Osteoblast (primary cell): ENCODE measurements at places on chromosomes 13 and 19. TPM values are rescaled to one million over a fixed set of nuclear protein-coding genes. Genes with fewer than 3 reads are reported as not detected.
A peak's percentile ranks its signal among the peaks of the same experiment; 100 is the strongest.

- peak; percentile 98 for DNase-seq
These were observed 10.7 kb downstream of the MARCHF2 start for GRCh38 chr19:8423817-8424223.

DNA sequence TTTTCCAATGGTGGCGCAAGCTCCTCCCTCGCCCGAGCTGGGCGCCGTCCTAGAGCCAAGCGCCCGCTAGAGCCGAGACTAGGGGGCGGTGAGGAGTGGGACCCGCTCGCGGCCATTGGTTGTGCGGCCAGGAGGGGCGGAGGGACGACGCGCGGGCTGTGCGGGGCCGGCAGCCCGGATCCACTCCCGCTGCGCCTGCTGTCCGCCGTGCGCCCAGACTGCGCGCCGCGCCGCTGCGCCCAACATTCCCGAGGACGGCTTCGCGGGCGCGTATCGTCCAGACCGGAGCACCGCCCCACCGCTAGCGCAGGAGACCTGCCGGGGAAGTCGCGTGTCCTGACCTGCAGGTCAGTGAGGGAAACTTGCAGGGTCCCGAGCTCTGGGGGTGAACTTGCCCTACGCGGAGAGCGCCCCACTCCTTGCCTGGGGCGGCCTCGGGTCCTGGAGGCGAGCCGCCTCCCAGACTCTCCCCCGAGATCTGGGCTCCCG, at the start of gene SERTM1:
SERTM1 (plus strand) TSS at position 183 of the 489 bp plus-strand sequence. CDS start 21,059 bp downstream, outside the sequence.
- DNase-seq, result no peak

DNA sequence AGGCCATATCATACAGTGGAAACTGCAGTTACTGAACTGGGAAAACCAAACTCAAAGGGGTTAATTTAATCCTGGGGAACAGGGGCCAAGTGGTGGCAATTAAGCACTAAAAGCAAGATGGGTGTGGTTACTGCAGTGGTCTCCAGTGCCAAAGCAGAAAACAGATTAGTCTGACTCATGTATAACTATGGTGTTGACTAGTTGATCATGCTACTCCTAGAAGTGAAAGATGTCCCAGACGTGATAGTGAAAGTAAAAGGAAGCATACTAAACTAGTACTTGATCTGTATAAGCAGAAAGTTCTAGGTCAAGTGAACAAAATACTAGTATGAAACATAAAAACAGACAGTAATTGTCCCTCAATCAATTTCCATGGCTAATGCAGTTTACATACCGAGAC, 360.0 kb upstream of the SLITRK5 start:
- DNase-seq, result no peak

DNA sequence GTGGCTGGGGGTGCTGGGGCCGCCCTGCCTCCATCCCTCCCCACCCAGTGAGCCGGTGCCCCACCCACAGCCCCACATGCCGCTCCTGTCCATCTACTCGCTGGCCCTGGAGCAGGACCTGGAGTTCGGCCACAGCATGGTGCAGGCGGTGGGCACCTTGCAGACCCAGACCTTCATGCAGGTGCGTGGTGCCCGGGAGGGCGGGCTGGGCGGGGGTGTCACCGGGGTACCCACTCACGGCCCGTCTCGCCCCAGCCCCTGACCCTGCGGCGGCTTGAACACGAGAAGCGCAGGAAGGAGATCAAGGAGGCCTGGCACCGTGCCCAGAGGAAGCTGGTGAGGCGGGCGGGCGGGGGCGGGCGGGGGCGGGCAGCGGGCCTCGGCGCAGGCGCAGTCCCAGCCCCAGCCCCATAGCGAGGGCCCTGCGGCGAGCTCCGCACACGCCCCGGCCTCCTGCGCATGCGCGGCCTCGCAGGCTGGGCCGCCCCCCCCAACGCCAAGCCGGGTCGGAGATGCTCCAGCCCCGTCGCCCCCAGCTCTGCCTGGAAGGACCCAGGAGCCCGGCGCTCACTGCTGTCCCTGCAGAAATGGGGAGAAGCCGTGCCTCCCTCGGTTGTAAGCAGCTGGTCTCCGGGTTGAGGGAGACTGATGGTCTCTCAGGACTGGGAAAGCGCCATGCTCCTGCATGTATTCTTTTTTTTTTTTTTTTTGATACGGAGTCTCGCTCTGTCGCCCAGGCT, 7.7 kb downstream of the ARHGAP45 start:
- no peak for DNase-seq

The ZNF66 gene
- total RNA-seq, result 3.3 and 4.1 TPM in 2 replicates

The PVR gene
- total RNA-seq, result 50.1 and 53.6 TPM in 2 replicates

GRCh38 chr13:99981735-99982035, at the start of gene ZIC2:
Gene ZIC2 (plus strand): TSS chr13:99981784. CDS start chr13:99982065, 281 bp downstream.
- DNase-seq, result no peak

The RAB3A gene
- total RNA-seq, result 0.72 and 1.8 TPM in 2 replicates

DNA sequence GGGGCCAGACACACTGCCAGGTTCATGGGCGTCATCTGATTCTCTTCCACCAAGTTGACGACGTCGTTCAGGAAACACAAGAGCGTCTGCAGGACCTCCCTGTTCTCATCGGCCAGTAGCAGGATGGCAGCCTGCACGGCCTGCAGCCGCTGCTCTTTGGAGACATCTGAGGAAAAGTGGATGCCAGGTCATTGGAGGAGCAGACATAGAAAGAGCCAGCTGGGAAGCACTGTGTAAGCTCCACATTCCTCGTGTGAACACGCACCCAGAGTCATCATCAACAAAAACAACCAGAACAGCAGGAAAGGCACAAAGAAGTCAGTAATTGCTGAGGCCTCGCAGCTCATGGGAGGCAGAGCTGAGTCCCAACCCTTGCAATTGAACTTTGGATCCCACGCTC, 96.5 kb downstream of the KL start:
- DNase-seq, result no peak

The FGF21 gene
- not detected in 2 replicates for total RNA-seq

GRCh38 chr19:19121371-19121770, 16.9 kb downstream of the TMEM161A start:
- DNase-seq, result peak; percentile 54

The ZNF709 gene
- 5.0 and 5.1 TPM in 2 replicates for total RNA-seq

The ZNF729 gene
- not detected in 2 replicates for total RNA-seq

DNA sequence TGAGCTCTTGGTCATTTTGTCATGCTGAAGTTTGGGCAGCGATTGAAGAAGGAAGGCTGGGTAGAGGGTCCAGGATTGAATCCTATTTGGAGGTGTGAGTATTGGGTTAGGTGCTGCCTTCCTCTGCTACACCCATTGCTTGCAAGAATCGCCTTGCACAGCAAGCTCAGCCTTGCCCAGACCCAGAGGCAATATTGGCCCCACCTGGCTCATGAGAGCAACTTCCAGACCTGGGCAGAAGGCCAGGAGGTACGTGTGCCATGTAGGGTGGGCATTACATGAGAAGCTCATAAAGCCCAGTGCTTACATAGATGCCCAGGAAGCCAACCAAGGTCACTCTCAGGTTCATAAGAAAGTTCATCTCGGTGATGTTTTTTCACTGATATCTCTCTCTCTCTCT, 718.0 kb downstream of the EFNB2 start:
- no peak for DNase-seq

The PLPPR3 gene
- total RNA-seq, result 0.36 TPM in 1 of 2 replicates, not detected in the other

The PRODH2 gene
- not detected in 2 replicates for total RNA-seq

GRCh38 chr19:33547676-33548075, 26.1 kb upstream of the PEPD start:
- DNase-seq, result no peak

GRCh38 chr13:93001866-93002461, 224.6 kb upstream of the GPC6 start:
- DNase-seq, result no peak

GRCh38 chr19:52725528-52725961, 9.3 kb downstream of the ZNF611 start:
- no peak for DNase-seq

DNA sequence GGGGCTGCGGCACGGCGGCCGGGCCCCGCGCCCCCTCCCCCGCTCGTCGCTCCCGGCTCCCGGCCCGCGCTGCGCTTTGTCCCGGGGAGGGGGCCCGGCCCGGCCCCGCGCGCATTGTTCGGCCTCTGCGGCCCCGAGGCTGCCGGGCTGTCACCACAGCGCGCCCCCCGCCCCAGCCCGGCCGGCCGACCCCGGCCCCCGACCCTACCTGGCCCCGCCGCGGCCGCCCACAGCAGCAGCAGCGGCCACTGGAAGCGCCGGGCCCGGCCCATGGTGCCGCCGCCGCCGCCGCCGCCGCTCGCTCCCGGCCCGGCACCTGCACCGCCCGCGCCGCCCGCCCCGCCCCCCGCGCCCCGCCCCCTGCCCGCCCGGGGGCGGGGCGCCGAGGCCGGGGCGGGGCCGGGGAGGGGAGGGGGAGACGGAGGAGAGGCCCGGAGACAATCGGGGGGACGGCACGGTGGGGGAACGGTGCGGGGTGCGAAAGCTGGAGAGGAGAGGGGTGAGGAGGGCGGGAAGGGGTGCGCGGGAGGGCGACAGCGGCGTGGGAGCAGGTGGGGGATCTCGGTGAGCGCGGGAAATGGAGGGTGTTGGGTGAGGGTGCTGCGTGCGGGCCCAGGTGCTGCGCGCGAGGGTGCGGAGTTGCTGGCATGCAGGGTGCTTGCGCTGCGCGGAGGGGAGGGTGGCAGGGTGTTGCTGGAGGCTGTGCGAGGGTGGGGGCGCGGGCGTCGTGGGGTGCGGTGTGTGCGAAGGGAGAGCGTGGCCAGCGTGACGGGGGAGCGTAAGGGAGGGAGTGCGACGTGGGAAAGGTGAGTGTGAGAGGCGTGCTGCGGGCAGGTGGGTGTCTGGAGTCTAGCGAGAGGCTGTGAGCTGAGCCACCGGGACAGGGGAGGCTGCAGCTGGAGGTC, at the start of gene CADM4:
CADM4 (minus strand) TSS at position 332 of the 905 bp plus-strand sequence; CDS start at position 272, 60 bp downstream.
- peak; percentile 69 for DNase-seq

The KLK2 gene
- not detected in 2 replicates for total RNA-seq

- peak; percentile 35 for DNase-seq
These were observed 17.5 kb downstream of the BORA start for GRCh38 chr13:72745260-72745659.

The MCEMP1 gene
- total RNA-seq, result not detected in 2 replicates

The IQCN gene
- 2.5 and 3.5 TPM in 2 replicates for total RNA-seq

DNA sequence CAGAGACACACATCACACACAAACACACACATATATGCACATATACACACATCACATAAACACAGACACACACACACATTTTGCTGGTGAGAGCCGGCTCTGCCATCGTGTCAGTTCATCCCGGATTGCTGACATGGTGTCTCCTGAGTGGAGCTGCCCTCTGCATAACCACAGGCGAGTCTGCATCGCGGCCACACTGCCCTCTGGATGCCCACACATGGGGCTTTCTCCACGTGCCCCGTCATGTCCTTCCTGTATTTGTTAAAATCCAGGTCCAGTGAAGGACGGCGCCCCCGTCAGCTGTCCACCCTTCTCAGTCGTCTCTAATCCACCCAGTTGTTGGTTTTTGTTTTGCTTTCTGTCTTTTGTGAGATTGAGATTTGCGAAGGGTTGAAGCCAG, 52.6 kb upstream of the F7 start:
- peak; percentile 65 for DNase-seq

GRCh38 chr13:35988648-35989081, 142.5 kb downstream of the DCLK1 start:
- DNase-seq, result no peak

The MBD3L2 gene
- total RNA-seq, result not detected in 2 replicates

GRCh38 chr13:68667863-68668262, 1437.7 kb upstream of the PCDH9 start:
- DNase-seq, result no peak
